ENCODE measurements at places on chromosomes 2 and 18. TPM values are rescaled to one million over a fixed set of nuclear protein-coding genes. Genes with fewer than 3 reads are reported as not detected.

DNA sequence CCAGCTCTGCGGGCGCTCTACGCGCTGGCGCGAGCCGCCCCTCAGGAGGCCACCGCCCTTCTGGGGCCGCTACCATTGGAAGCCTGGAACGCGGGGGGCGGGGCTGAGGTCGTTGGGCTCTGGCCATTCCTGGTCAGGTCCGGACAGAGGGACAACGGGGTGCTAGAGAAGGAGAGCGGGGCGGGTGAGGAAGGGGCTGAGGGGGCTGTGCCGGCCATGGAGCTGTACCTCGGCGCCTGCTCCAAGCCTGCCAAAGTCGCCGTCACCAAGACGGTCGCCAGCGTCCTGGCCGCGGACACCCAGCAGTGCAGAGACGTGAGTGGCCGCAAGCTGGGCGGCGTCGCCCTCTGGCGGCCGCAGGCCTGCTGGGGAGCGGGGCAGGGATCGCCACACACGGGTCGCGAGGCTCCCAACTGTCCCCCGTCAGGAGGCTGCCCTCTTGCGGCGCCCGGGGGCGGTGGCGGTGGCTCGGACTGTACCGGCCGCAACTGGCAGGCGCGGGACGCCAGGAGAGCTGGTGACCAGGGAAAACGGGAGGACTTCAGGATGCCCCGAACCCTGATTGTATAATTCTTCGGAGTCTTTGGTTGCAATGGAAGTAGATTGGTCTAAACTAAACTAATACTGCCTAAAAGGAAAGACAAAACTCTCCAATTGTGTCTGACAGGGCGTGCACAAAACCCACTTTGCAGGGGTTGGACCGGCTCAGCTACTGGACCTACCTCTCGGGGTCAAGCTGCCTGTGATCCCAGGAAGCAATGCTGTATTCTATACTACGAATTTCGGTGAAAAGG lies at the start of gene FSIP2:
Gene FSIP2 (plus strand): TSS at position 126 of the 794 bp plus-strand sequence. CDS start 91 bp downstream, at position 217.
- DNase-seq, result peak; percentile 66

- no peak for DNase-seq
Observed at GRCh38 chr2:167626961-167627360, 620.4 kb downstream of the STK39 start.

DNA sequence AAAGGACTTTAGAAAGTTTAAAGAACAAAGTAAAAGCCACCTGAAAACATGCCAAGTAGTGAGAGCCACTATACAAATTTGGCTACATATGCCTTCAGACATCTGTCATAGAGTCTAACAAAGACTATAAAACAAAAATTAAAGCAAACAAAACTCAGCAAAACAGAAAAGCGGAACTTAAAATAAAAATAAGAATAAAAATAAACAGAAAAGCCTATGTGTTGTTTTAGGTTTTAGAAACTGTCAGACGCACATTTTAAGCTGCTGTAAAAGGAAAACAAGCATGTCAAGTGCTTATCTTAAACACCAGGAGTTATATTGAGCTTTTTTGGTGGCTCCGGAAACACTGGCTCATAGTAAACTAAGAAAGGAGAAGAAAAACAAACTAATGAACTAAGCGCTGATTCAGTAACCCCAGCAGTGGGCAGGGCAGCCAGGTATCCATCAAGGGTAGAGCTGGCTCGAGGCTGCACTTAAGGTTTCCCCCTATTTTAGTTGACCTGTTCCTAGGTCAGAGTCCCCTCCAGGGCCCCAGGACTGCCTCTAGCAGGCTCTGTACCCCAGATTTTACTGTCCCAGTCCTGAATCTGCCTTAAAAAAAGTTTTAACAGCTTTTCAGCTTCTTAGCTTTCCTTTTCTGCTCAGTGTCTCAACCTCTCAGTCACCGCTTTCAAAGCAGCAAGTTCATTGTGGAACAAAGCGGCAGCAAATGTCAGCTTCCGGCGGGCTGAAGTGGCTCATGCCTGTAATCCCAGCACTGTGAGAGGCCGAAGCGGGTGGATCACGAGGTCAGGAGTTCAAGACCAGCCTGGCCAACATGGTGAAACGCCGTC lies 15.4 kb upstream of the RMC1 start:
- DNase-seq, result peak; percentile 66

GRCh38 chr2:28643327-28643726 lies 108.3 kb upstream of the PPP1CB start:
- peak; percentile 86 for DNase-seq

- DNase-seq, result peak; percentile 24
Observed at GRCh38 chr2:235544689-235544969, 50.8 kb downstream of the AGAP1 start.

DNA sequence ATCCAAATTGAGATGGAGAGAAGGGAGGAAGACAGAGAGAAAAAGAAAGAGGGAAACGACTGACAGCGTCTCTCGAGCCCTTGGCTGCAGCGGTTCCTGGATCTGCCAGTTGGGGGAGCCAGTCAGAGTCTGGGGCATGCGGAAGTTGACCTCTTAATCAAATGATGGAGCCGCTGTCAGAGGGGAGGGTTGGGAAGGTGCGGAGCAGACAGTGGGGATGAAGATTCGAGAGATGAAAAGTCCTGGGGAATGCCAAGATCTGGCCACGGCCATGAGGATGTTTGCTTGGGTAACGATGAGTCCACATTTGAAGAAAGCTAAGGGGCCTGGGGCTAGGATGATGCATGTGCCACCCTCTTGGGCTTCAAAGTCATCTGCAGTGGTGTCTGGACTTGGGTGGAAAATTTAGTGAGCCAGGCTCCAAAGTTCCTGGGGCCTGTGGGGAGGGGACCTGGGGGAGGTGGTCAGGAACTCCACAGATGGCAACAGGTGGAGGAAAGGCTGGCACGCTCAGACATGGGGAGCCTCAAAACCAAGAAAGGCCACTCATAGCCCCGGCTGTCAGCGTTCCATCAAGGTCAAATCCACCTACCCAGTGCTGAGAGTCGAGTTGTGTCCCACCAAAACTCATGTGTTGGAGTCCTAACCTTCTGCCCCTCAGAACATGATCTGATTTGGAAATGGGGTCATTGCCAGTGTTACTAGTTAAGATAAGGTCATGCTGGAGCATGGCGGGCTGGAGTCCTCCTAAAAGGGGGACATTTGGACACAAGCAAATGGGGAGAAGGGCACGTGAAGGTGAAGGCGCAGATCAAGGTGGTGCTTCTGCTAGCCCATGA lies 200.1 kb downstream of the NDUFA10 start:
- no peak for DNase-seq

DNA sequence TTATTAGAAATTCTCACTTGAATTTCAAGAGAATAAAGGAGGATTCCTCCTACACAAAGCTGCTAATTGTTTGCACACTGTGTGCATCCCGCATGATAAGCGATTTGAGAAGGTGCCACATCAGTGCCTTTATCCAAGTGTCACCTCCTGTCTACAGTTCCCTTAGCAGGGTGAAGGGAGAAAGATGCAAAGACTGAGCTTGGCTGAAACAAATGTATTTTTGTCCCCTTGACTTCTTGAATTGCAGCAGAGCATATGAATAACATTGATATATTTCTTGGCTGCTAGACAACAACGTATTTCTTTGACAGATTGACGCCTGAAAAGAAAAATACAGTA lies 255.1 kb downstream of the NEDD4L start:
- no peak for DNase-seq

Gene GATA6
- total RNA-seq, result 2.9 TPM

Gene SH2D6
- total RNA-seq, result not detected

Gene GCA
- 8.7 TPM for total RNA-seq

- no peak for DNase-seq
Observed at GRCh38 chr2:72263776-72264060, 116.1 kb upstream of the CYP26B1 start.

DNA sequence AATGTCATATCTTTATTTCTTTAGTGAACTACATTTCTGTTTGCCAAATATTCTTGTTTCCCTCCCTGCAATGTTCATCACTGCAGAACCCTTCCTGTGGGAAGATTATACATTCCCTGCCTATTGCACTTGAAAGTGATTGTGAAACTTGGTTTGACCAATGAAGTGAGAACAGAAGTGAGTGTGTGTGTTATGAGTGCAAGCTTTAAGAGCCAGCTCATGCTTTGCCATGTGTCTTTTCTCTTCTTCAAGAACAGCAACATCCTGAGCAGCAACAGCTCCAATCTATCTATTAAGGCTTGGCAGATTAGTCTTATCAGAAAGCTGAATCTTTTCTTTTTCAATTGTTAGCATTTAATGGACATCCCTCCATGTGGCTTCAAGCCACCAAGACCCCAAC lies 42.0 kb upstream of the UBE2E3 start:
- DNase-seq, result peak; percentile 52

- DNase-seq, result no peak
Observed at GRCh38 chr2:79087785-79088364, at the start of gene REG1B. Gene REG1B, minus strand, starts transcription at chr2:79087993. Its CDS starts 381 bp downstream, at chr2:79087612.

Gene GAREM2
- total RNA-seq, result under 0.01 TPM

DNA sequence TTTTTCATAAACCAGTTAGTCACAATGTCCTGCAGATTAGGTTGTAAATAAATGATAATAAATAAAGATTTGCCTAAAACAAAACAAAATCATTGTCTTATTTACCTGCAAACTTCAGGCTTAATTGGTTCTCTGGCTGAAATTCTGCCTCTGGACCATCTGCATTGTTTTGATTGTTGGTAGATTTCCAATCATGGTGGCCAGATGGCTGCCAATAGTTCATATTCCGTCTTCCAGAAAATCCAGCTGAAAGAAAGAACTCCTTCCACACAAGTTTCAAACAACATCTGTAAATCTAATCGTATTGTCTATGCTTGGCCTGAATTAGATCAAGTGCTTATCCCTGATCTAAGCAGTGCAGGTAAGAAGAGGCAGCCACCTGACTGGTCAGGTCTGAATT lies 771.1 kb upstream of the ZEB2 start:
- DNase-seq, result no peak

Gene LCT
- total RNA-seq, result under 0.01 TPM

Gene KCNK3
- not detected for total RNA-seq

All from bronchial epithelial cell (primary cell).